Stimulated activated CD4-positive, alpha-beta T cell treated with anti-CD3 and anti-CD28 coated beads, Interleukin-1b, Interleukin-23, amount 100 ng/mL, for 1 hour (primary cell): ENCODE measurements at places on chromosomes 4 and X.

DNA sequence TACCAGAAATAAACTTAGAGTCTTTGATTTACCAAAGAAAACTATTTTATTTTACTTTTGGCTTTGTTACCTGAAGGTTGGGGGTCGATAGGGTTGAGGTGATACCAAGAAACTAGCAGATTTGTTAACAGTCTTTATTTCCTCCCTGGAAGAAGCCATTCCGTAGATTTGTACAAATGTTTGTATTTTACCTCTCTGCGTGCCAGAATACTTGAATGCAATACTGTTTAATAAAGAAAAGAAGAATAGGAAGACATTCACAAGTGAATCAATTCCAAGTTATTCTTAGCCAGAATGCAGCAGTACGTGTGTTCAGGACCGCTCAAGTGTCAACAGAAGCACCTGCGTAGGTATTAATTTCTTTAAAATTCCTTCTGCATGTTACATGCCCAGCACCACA lies 260.3 kb upstream of the TENM3 start:
- DNase-seq, result no peak

DNA sequence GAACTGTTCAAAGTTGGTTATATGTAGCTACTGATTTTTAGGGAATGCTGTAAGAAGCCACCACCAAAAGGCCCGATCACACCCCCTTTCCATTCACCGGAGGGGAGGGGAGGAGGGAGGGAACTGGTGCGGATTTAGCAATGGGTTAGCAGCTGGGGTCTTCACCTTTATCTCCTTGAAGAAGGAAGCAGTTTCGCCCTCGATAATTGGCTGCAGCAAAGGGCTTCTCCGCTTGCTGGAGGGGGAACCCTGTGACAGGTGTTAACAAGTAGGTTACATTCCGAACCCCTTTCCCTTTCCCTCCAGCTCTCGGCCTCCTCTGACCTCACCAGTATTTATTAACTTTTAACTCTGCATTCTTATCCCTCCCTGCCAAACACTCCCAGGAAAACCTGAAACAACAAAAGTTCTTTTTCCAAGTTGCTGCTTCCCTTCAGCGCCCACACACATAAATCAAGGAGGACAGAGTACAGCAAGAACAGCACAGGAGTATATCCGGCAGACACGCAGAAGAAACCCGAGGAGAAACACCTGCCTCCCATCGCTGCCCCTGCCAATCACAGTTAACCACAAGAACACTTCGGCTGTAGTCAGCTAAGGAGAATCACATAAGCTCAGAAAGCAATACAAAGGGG lies 39.8 kb upstream of the NAP1L5 start:
- DNase-seq, result no peak

GRCh38 chr4:123617791-123618190 lies 221.2 kb downstream of the SPRY1 start:
- no peak for DNase-seq

DNA sequence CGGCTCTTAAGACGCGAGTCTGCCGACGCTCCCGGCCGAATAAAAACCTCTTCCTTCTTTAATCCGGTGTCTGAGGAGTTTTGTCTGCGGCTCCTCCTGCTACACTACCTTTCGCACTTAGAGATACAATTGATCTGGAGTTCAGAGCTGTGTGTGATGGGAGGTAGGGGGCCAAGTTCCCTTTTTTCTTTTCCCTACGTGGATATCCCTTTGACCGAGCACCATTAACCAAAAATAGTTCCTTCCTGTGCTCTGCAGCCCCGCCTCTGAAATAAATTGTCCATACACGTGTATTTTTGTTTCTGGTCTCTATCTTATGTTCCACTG lies 555 bp upstream of the PGM2 start:
- no peak for DNase-seq

DNA sequence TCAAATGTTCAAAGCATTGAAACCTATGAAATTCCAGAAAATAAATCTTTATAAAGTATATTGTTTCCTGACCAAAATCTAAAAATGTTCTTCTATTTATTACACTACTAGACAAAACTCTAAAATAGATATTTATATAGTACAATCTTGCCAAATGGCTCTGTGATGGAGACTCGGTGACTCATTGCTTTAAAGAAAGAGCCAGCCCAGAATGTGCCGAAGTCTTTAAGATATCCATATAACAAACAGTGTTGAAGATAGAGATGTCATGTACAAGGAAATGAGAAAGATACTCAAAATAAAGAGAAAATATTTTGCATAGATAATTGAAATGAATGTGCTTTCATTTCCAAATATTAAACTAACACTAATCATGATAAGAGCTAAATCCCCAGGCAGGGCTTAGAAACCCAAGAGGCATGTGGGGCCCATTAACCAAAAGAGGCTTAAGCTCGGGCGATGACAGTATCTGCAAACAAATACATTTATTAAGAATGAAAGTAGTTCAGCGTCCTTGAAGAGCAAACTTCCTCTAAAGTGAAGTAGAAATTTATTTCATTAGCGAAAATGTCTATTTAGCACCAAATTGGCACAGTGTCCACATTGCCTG lies 102.1 kb upstream of the FAM9B start:
- DNase-seq, result no peak

DNA sequence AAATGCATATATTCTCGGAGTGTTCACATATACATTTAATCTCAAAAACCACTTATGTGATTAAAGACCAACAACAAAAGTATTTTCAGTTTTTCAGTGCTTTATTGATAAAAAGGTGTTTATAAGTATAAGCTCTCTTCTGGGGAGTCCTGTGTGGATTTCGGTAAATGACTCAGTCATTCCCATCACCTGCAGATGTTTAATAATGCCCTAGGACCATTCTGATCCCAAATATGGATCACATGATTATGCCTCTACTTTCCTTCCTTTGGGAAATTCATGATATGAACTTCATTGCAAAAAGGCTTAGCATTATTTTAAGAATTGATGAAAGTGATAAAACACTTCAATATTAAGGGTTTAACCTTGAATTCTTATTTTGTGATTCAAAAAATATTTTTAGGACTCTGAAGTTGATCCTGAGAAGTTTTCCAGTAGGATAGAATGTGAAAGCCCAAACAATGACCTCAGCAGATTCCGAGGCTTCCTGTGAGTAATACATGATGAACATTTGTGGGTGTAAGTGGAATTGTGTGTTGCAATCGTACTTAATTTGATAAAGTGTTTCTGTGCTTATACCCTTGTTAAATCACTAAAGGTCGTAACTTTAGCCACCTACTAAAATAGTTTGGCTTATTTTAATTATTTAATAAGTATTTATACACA lies 40.2 kb downstream of the ATP10D start:
- no peak for DNase-seq

DNA sequence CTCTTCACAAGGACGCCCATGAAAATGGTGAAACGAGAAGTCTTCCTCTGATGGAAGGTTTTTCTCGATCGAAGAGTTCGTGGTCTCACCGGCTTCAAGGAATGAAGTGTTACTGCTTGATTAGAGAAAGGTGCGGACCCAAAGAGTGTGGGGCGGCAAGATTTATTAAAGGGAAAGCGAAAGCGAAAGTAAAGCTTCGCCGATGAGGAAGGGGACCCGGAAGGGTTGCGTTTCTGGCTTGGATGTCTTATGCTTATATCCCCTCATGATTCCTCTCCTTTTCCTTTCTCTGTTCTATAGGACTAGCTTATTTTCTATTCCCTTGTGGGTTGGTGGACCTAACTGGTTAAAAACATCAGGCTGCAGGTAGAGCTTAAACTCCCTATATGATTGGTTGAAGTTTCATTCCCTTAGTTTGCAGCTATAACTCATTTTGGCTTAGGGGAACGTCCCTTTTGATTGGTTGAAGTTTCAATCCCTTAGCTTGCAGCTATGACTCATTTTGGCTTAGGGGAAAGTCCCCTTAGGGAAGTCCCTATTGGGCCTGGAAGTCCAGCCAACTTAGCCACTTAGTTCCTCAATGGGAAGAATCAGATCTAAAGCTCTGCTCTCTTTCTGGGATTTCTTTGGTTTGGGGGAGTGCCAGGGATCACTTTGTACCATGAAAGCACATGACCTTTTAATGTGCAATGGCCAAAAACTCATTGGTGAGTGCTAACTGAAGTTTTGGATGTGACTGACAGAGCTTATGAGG lies 1025.0 kb upstream of the PCDH10 start:
- DNase-seq, result no peak

DNA sequence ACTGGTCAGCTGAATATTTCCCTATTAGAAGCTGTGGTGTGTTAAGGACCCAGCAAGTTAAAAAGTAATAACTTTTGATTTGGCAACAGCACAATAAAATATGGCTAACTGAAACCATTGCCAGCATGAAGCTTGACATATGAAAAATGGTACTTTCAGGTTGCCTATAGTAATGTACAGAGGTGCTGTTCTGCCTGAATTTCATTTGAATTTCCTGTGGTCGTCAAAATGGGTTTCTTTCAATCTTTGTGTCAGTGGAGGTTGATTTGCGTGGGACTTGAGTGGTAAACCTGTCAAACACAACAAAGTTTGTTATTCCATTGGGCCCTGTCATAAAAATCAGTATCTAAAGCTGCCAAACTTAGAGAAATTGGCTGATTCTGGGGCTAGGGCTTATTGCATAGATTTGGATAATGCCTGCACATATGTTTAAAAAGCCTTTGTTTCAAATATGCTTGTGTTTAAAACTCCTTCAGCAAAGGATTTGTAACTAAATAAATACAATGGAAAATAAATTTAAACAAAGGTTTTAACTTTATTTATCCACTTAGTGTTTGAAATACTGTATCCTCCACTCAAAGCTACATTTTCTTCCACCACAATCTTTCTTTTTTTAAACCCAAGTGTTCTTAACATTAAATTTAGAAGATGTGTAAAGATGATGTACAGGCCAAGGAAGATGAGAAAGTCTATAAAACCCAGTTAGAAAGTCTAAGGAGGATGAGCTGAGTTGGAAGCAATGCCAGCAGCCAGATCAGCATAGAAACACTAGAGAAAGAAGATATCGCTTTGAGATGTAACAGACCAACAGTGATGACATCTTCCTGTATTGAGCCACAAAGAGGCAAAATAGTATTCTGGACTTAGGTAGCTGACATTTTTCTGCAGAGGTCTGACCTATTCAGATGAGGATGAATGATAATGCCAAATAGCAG lies 134.8 kb upstream of the GIMD1 start:
- DNase-seq, result no peak

GRCh38 chrX:13109817-13110216 lies 65.4 kb upstream of the FAM9C start:
- no peak for DNase-seq

GRCh38 chrX:72081605-72082320 lies 50.0 kb downstream of the RTL5 start:
- DNase-seq, result no peak

- no peak for DNase-seq
Observed at GRCh38 chr4:81652069-81652478, 180.4 kb upstream of the RASGEF1B start.

GRCh38 chr4:139453041-139453370 lies 915 bp upstream of the RAB33B start:
- DNase-seq, result peak; percentile 13

GRCh38 chr4:120498678-120499077 lies 423.8 kb downstream of the PRDM5 start:
- DNase-seq, result no peak

DNA sequence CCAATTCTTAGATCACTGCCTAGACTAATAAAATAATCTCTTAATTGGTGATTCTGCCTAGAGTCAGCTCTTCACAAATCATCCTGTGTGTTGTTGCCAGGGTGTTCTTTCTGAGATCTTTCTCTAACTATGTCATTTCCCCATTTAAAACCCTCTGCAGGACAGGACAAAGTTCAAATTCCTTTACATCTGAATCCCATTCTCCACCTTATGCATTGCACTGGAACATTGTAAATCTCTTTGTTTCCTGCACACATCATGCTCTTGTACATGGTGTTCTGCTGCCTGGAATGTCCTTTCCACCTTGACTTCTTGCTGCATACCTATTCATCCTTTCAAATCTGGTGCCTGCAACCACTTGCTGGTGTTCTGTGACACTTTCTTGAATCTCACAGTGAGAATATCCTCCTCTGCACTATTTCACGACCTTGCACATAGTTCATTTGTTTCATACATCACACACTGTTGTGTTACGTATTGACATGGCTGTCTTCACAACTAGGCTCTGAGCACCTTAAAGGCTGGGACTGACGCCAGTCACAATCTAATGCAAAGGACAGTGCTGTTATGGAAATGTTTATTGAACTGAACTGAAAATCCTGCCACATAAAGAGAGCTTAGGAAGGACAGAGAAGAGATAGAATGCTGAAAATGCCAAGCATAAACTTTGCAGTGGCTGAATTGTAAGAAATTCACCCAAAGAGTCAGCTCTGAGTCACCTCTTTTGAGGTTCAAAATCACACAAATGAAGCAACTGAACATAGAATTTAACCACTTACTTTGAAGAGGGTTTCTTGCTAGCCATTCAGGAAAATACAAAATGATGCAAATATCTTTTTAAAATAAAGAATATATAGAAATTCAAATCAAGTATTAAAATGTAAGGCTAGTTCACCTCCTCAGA lies 26.4 kb upstream of the SMIM14 start:
- DNase-seq, result no peak

GRCh38 chrX:45986971-45987370 lies 558.2 kb downstream of the ZNF674 start:
- DNase-seq, result no peak

DNA sequence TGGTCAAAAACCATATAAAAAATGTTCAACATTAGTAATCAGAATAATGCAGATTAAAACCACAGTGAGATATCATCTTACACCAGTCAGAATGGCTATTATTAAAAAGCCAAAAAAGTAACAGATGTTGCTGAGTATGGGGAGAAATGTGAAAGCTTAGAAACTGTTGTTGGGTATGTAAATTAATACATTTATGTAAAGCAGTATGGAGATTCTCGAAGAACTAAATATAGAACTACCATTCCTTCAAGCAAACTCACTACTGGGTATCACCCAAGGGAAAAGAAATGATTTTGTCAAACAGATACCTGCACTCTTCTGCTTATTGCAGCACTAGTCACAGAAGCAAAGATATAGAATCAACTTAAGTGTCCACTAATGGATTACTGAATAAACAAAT lies 576.4 kb upstream of the EPHA5 start:
- no peak for DNase-seq

DNA sequence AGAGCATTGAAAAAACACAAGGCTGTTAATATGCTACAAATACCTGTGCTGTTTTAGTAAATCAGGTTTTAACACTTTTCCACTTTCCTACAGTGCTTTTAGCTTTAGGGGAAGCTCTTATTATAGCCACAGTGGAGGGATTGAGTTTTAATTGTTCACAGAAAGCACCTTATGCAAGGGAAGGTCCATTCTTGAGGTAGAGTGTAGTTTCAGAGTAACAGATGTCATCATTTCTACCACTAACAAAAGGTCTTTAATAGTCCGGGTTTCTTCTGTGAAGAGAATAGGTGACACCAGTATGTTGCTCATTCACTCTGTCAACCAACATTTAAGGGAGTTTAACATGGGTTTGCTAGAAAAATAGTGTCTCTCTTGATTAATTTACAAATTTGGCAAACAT lies 104.4 kb downstream of the STIM2 start:
- DNase-seq, result no peak

- DNase-seq, result no peak
Observed at GRCh38 chr4:155522201-155522600, 144.4 kb upstream of the GUCY1A1 start.

- DNase-seq, result no peak
Observed at GRCh38 chr4:87806520-87806919, 7.2 kb downstream of the IBSP start.
